ENCODE measurements at places on chromosomes 13 and 19. TPM values are rescaled to one million over a fixed set of nuclear protein-coding genes. Genes with fewer than 3 reads are reported as not detected.
A peak's percentile ranks its signal among the peaks of the same experiment; 100 is the strongest.

DNA sequence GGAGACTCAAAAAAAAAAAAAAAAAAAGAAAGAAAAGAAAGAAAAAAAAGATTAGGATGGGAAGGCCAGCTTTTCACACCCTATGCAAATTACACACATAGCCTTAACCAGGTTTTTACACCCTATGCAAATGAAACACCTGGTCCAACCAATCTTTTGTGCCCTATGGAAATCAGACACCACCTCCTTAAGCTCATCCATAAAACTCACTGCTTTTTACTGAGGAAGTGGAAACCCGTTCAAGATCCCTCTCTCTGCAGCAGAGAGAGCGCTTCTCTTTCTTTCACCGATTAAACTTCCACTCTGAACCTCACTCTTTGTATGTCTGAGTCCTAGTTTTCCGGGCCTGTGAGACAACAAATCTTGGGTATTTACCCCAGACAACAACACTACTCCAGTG lies 25.3 kb upstream of the HOMER3 start:
- no peak for DNase-seq

GRCh38 chr19:53982611-53983010 lies 8.8 kb upstream of the CACNG6 start:
- peak; percentile 21 for DNase-seq

- no peak for DNase-seq
These were observed 45.1 kb upstream of the CEACAM21 start for GRCh38 chr19:41530761-41531301.

GRCh38 chr19:34669305-34669704 lies 7.7 kb downstream of the SCGB2B2 start:
- no peak for DNase-seq

GRCh38 chr13:50229960-50230661 lies 214.9 kb downstream of the KCNRG start:
- no peak for DNase-seq

DNA sequence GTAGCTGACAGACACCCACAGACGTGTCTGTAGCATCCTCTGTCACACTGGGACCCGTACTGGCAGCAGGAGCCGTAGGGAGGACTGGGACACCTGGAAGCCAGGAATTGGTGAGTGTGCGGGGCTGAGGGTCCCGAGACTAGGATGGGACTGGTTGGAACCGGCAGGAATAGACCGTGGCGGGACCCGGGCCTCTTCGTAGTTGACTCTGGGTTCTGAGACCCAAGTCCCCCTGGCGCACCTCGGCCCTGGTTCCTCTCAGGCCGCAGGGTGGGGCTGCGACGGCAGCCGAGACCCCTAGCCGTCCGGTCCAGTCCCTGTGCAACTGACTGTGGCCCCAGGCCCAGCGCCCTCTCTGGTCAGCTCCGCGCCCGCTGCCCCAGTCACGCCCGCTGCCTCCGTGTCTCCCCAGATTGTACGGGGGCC lies 64.7 kb downstream of the ZNF823 start:
- no peak for DNase-seq

GRCh38 chr13:113183450-113184129 lies 24.9 kb downstream of the PCID2 start:
- DNase-seq, result no peak

GRCh38 chr19:1250437-1251260 lies 2.3 kb downstream of the MIDN start:
- peak; percentile 67 for DNase-seq

DNA sequence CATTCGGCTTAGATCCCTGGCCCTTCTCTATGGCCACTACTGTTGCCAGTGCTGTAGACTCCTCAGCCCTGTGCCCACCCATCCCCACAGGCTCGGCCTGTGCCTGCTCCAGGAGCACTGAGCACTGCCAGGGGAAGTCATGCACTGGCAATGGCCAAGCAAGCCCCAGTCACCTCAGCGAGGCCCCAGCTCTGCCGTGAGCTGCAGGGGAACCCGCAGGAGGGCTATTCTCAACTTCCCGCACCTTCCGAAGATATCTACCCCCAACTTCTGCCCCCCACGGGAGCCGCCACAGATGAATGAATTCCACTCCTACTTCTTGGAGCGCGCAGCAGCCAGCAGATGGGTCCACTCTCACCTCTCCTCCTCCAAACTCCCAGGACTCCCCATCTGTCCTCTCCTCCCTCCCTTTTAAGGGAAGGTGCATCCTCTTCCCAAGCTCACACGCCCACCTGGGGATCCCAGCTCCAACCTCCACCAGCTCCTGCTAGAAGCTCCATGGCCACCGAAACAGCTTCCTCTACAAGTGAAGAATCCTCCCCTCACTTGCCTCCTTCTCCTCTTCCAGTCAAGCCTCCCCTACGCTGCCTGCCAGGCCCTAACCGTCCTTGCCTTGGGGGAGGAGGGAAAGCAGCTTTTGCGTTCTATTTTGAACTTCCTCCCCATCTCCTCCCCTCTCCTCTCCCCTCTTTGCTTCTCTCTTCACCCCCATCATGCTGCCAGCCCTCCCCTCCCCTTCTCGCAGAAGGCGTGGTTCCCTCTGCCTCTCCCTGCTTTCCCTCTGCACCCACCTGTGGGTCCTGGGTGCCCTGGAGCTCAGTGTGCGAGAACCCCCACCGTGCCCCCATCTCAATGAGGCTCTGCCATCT lies 52.2 kb downstream of the PEPD start:
- DNase-seq, result no peak

GRCh38 chr19:13441810-13442512 lies 64.3 kb downstream of the CACNA1A start:
- DNase-seq, result peak; percentile 70

- DNase-seq, result no peak
These were observed 99.9 kb downstream of the GNG7 start for GRCh38 chr19:2602391-2603181.

GRCh38 chr19:15025217-15025616 lies 24.1 kb upstream of the CASP14 start:
- DNase-seq, result no peak

- DNase-seq, result no peak
These were observed 3.2 kb downstream of the PLK5 start for GRCh38 chr19:1526979-1527649.

CEACAM4 gene
- not detected for total RNA-seq

CLN5 gene
- 21.4 TPM for total RNA-seq

KRI1 gene
- 32.1 TPM for total RNA-seq

ZNF320 gene
- total RNA-seq, result 50.0 TPM

ZNF600 gene
- 23.1 TPM for total RNA-seq

USE1 gene
- 23.6 TPM for total RNA-seq

ERICH4 gene
- total RNA-seq, result not detected
